D341Med (cell line): ENCODE measurements at places on chromosomes 4 and X.

- DNase-seq = no peak
Measured at GRCh38 chr4:89994176-89994873, 99.7 kb downstream of the MMRN1 start.

- no peak for DNase-seq
Measured at GRCh38 chr4:6614701-6615230, 25.7 kb upstream of the MRFAP1 start.

GRCh38 chr4:1950369-1950768 is 58.4 kb downstream of the NELFA start:
- DNase-seq = no peak

DNA sequence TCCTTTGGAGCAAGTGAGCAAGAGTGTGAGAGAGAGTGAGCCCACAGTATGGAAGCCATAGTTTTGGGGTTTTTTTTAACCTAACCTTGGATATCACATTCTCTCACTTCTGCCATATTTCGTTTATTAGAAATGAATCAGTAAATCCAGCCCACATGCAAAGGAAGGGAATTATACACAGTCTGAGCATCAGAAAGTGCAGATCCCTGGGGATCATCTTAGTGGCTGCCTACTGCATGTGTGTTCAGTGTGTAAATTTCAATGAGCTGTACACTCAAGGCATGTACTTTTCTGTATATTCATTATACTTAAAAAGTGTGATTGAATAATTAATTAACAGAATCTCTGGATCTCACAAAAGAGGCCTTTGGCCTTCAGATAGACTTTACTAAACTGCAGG is 133.8 kb upstream of the PRPS2 start:
- DNase-seq = no peak

DNA sequence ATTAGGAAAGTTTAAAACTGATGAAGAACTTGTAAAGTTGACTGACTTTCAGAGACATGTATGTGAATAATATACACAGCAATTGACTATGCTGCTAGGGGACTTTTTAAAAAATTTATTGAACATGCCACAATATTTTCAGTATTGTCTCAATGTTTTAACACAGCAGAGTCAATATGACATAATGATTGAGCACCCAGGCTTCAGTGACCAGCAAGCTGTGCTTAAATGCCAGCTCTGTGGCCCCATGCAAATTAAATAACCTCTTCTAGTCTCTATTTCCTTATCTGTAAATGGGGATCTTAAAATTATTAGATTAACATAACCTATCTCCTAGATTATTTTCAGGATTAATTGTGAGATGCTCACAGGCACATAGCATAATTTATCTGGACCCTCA is 56.8 kb upstream of the TXK start:
- DNase-seq = no peak

- DNase-seq = peak; percentile 30
Measured at GRCh38 chrX:25191403-25191802, 175.6 kb upstream of the ARX start.
